Stimulated activated CD8-positive, alpha-beta memory T cell treated with anti-CD3 and anti-CD28 coated beads, Interleukin-7, amount 100 ng/mL, for 48 hours (primary cell): ENCODE measurements at places on chromosomes 1 and 21.

GRCh38 chr1:212232090-212232489, 53.1 kb upstream of the PPP2R5A start:
- DNase-seq = no peak

- no peak for DNase-seq
These were observed 18.0 kb downstream of the UMODL1 start for GRCh38 chr21:42089093-42089631.

DNA sequence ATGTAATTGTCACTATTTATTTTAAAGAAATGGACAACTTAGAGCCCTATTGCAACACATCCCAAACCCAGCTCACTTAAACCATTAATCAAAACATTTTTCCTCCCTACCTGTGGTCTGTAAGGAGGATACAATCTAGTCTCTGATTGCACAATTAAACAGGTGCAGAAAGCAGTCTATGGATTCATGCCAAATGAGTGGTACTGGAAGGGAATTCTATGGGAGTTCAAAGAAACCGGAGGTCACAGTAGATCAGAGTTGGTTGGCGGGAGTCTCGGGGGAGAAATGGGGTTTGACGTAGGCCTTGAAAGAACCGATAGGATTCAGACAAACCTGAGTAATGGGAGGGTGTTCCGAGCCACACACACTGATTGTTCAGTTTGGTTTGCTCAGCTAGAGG, 314.9 kb downstream of the KIF26B start:
- no peak for DNase-seq

DNA sequence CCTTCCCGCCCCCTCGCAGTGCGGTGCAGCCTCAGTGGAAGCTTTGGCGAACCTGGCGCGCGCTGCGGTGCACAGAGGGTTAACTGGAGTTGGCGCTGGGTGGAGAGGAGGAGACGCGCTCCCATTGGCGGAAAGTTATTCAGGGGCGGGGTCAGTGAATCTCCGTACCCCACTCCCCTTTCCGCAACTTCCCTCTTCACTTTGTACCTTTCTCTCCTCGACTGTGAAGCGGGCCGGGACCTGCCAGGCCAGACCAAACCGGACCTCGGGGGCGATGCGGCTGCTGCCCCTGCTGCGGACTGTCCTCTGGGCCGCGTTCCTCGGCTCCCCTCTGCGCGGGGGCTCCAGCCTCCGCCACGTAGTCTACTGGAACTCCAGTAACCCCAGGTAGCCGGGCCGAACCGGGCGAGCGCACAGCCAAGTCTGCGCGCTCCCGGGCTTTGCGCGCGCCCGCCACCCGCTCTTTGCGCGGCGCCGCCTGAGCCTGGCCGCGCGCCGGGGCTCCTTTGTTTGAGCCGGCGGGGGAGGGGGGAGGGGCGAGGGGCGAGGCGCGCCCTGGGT, at the start of gene EFNA4:
Gene EFNA4, plus strand, starts transcription at position 191 of the 561 bp plus-strand sequence. Its CDS starts 84 bp downstream, at position 275.
- peak; percentile 74 for DNase-seq

- no peak for DNase-seq
These were observed 27.8 kb upstream of the ALDH9A1 start for GRCh38 chr1:165726169-165726568.

DNA sequence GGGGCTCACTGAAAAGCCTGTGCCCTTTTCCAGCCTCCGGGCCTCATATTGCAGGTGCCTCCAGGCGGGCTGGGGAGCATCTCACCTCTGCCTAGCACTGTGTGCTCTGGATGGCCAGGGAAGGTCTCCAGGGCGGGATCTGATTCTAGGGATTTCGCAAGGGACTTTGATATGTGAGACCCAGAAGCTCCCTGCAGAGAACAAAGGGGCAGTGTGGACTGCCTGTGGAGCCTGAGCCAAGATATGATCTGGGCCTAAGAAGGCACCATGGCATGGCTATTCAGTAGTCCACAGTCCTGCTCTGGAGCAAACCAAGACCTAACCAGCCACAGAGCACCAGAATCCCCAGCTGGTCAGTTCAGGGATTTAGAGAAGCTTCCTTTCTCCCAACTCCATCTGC, 157.2 kb downstream of the ST6GALNAC5 start:
- no peak for DNase-seq

GRCh38 chr1:177181280-177181630, 10.5 kb downstream of the BRINP2 start:
- no peak for DNase-seq

DNA sequence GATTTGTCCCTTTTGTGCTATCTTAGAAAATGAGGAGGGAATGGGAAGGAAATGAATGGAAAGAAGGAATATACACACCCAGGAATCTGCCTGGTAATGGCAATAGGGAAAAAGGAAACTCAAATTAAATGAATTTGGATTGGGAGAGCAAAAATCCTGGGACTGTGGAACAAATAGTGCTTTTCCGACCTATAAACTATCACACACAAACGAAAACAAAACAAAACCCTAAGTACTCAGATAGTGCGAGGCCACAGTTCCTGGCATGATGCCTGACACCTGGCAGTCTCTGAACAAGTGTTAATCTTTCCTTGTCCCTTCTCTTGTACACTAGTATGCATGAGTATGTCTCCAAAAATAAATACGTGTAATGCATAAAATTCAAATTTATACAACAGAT, 319.8 kb upstream of the SPAG17 start:
- DNase-seq = no peak

GRCh38 chr1:29243023-29243870, 6.9 kb downstream of the PTPRU start:
- DNase-seq = no peak

- DNase-seq = no peak
These were observed 302.3 kb upstream of the NRIP1 start for GRCh38 chr21:15367061-15367626.

GRCh38 chr1:29860681-29861080, 624.4 kb downstream of the PTPRU start:
- no peak for DNase-seq

DNA sequence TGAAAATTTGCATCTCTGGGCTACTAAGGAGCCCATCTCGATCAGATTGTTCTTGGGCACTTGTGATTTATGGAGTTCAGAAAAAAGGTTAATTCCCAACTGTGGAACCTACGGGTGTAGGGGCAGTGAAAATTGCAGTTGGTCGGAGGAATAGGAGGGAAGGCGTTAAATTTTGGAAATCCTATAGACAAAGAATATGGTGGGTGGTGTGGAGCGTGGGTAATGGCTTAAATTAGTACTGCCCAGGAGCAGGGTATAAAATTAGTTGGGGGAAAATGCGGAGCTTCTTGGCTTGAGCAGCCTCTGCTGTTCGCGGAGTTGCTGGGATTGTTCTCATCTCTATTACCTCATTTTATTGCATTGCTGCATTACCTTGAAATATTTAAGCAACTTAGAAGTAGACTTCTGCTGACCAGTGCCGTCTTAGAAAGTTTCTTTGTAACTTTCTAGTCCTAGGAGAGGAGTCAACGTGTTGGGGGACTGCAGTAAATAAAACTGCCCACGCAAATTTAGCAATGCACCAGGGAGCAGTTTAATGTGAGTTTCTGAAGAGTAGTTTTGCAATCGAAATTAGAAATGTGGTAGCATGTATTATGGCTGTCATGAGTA, 514 bp downstream of the S1PR1 start:
- DNase-seq = no peak

- no peak for DNase-seq
These were observed 76.4 kb downstream of the GDAP2 start for GRCh38 chr1:117852853-117853553.

- DNase-seq = no peak
These were observed 11.9 kb downstream of the STX6 start for GRCh38 chr1:181010789-181011188.

DNA sequence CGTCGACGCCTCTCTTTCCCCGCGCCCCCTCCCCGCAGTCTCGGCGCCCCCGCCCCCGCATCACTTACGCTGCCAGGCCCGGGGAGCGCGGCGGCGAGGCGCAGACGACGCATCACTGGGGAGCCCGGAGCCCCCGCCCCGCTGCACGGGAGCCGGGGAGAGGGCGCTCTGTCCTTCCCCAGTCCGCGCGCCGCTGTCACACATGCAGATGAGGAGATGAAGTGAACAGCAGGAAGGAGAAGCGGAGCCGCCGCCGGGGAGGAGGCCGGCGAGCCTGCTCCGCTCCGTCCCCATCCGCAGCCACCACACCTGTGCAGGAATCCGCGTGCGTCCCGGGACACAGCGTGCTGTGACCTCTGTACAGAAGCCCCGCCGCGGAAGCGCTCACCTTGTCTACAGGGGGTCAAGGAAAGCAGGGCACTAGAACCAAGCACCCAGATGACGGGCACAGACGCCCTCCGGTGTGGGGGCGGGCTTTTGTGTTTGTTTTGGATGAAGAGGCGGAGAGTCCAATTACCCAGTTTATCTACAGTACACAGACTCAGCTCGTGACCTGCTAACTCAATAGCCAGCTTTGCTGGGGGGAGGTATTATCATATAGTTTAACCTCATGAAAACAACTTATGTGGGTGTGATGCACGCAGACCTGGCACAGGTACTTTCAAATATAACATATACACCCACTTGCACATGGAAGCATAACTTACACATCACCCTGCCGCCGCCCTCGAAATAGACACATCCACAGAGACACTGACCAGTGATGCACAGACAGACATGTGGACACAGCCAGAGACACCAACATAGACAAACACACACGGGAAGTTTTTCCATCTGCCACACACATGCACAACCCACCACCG, 12.4 kb downstream of the KLHDC8A start:
- DNase-seq = no peak

GRCh38 chr1:170010443-170010842, 64.1 kb downstream of the KIFAP3 start:
- no peak for DNase-seq

GRCh38 chr1:226128487-226129075, 58.0 kb downstream of the ACBD3 start:
- DNase-seq = no peak

GRCh38 chr1:187091666-187092065, 262.9 kb downstream of the PLA2G4A start:
- DNase-seq = no peak

GRCh38 chr1:6743189-6744101, 41.8 kb upstream of the CAMTA1 start:
- DNase-seq = no peak

DNA sequence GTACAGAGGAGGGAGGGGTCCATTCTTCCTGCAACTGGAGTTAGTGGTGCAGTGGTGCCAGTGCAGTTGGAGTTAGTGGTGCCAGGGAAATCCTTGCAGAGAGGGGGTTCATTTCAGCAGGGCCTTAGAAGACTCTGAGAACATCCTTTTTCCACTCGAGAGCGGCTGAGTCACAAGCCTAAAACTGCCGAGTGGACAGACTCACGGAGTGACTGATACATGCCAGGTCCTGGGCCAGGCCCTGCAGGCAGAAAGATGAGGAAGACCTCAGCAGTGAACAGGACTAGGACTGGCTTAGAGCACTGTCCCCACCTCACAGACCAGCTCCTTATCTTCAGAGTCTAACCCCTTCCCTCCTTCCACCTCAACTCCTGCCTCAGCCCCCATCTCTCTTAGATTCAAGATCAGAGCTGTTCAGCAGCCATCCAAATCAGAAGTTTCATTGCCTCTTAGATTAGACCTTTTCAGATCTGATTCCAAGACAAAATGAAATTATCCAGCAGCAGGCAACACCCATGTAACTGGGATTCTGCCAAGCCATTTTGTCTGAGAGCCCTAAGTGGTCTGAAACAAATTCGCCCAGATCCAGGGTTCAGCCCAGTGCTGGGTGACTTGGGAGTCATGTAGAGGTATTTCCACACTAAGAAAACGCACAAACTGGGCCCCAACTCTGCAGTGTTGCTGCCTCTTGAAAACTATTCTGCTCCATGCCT, 12.7 kb upstream of the IKBKE start:
- DNase-seq = no peak

DNA sequence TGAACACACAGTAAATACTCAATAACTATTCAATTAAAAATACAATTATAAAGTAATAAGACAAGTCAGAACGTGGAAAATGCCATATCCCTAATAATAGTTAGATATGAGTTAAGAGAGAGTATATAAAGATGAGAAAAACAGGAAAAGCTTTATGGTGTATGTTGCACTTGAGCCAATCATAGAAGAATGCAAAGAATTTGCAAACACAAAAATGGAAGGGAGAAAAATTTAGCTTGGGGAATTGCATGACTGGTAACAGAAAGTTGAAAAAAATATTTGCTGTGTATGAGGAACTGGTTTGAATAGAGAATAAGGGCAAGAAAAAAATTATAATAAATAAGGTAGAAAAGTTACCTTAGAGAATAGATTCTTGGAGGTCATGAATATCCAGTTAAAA, 739.6 kb upstream of the CXADR start:
- DNase-seq = no peak

DNA sequence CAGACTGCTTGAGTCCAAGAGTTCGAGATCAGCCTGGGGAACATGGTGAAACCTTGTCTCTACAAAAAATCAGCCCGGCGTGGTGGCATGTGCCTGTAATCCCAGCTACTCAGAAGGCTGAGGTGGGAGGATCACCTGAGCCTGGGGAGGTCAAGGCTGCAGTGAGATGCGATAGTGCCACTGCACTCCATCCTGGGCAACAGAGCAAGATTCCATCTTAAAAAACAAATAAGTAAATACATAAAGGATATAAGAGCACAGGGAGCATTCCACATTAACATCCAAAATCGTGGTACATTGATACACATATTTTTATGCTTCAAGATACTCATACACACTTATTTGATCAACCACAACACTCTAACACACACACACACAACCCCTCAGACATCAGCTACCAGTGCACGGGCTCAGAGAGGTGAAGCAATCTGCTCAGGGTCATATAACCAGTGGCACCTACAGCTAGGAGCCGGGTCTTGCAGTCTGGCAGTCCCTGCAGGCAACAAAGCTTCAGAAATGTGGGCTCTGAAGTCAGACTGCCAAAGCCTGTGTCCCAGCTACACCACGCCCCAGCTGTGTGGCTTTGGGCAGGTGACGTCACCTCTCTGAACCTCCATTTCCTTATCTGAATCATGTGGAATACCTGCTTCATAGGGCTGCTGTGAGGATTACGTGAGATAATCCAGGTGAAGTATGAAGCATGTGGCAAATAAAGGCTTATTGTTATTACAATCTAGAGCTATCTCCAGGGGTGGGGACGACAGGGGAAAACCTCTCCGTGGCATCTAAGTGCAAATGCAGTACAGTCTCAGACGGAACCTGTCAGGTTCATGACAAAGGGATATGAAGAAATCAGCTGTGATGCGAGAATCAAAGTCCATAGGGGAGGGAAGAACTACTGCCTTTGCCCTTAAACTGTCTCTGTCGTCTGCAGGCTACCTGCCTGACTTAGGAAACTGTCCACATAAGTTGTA, 4.8 kb upstream of the CRYBG2 start:
- peak; percentile 67 for DNase-seq

DNA sequence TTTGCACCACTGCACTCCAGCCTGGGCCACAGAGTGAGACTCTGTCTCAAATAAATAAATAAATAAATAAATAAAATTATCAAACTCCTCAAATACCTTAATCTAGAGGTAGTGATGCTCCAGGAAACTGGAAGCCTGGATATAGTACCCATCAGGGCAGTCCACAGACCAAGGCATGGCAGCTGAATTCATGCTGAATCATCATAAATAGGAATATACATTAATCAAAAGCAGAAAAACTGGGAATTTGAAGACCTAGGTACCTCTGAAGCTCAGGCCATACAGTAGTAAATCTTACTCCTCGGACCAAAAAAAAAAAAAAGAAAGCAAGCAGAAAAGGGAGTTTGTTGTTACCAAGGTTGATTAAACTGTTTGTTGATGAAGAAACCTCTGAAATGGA, 184.2 kb upstream of the CHODL start:
- DNase-seq = no peak
